CD4-positive, alpha-beta T cell treated with Interleukin-2 at 100 ng/mL for 4 hours (primary cell): ENCODE measurements at places on chromosomes 5 and 9.

DNA sequence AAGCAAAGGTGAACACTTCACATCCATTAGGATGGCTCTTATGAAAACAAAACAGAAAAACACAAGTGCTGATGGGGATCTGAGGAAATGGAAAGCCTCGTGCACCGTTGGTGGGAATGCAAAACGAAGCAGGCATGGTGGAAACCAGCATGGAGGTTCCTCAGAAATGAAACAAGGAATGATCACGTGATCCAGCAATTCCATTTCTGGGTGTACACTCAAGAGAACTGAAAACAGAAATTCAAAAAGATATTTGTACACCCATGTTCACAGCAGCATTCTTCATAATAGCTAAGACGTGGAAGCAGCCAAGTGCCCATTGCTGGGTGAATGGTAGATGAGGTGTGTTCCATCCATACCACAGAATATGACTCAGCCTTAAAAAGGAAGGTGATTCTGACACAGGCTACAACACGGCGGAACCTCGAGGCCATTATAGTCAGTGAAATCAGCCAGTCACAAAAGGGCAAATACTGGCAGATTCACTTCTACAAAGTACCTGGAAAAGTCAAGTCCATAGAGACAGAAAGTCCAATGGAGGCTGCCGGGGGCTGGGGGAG, 87.2 kb upstream of the RAPGEF1 start:
- no peak for DNase-seq

- DNase-seq, result no peak
These were observed 179.6 kb upstream of the GLRA1 start for GRCh38 chr5:152104211-152104610.

DNA sequence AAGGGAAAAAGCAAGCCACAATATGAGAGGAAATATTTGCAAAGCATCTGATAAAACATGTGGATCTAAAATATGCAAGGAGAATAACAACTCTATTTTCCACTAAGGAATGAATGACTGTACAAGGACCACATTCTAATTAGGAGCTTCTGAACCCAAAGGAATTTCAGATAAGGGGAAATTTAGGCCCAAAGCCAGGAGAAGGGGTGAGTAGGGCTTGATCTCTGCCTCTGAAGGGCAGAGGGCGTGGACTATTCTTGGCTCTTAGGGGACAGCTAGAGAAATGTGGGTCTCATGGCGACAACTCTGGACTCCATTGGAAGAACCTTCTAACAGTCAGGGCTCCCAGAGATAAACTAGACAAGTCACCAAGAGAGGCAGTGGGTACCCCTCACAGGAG, 132.7 kb upstream of the GABRP start:
- DNase-seq, result no peak

GRCh38 chr9:99361817-99362216, 139.7 kb downstream of the SEC61B start:
- DNase-seq, result no peak

- no peak for DNase-seq
These were observed 33.6 kb upstream of the COL5A1 start for GRCh38 chr9:134607971-134608370.

DNA sequence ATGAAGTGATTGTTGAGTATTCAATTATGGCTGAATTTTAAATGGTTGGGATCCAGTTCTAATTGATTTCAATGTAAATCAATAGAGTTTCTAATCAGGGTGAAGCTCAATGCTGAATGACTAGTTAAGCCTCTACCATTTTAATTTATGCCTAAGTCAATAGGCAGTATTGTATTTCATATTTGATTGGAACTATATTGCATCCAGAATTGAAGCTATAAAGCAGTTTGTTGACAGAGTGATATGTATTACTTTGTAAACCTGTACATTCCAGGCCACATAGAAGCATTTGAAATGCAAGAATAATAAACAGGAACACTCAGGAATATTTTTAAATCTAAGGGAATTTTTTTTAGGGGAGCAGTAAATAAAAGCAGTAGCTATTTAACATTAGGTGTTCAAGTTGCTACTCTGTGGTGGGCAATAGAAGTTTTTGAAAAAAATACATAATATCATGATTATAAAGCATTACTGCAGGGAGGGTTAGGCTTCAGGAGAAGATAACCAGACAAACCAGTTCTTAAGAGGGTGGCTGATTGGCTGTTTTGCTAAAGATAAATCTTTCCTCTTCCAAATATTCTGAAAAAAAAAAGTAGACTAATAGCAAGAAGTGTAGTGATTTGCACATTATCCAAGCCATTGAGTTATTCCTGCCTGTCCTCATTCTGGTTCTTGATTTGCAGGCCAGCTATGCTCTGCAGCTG, 492.0 kb upstream of the MEF2C start:
- DNase-seq, result no peak

DNA sequence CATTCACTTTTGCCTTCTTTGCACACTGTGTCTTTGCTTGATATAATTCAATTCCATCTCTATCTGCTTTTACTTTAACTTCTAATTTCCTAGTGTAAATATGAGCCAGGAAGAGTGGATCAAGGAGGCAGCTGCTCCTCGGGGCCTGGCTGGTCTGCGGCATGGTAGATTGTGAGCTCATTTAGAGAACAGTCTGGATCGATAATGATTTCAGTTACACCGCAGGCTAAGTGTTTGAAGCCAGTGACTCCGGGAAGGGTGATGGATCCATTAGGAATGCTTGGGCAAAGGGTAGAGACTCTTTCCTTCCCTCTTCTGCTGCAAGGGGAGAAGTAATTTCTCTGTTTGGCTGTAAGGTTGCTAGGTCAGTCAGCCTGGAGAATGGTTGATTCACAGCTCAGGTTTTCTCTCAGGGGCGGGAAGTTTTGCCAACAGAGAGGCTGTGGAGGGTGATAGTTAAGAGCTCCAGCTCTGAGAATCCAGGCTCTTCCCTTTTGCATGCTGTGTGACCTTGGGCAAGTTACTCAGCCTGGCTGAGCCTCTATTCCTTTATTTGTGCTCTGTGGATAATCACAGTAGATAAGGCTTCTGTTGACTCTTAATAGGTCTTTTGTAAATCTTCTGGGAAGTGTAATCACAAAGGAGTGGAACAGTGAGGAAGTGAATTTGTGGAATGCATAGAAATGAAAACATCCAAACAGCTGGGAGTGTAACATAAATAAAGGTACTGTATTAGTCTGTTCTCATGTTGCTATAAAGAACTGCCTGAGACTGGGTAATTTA, 99.1 kb downstream of the PTTG1 start:
- no peak for DNase-seq

DNA sequence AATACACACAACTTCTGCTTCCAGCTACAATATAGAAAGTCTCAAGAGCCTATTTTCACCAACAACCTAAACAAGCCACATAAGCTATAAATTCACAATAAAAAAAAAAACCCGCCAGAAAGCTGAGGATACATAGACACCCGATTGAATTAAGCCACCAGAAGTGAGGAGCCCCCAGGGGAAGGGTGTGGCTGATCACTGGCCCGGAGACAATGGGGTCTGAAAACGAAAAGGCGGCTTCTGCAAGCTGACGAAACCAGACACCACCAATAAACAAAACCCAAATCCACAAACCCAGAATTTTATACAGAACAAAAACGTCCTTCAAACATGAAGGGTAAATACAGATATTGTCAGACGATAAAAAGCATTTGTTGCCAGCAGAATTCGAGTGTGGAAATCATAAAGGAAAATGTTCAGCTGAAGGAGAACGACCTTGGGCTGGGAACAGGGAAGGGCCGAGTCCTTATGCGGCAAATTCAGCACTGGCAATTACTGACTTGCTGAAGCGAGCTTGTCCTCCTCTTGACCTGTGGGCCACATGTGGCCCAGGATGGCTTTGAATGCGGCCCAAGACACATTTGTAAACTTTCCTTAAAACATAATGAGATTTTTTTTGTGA, 39.6 kb upstream of the CEP72 start:
- DNase-seq, result no peak

DNA sequence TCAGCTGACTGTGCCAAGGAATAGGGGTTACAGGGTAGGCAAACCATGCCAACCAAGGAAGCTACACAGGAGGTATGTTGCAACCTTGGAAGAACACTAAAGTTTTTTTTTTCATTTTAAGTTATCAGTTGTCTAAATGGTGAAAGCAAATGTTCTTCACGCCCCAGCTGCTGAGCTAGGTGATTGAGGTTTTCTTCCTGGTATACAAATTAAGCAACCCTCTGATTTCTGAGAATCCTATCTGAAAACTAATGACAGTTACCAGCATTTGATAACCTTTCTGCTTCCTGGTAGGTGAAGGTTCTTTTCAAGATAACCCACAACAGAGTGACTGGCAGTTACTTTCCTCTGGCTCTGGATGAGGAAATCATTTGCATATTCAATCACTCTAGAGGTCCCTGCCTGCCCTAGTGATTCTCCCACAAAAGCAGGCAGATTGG, 194.9 kb downstream of the ATP10B start:
- no peak for DNase-seq

- no peak for DNase-seq
These were observed 114.0 kb upstream of the ALDH1B1 start for GRCh38 chr9:38278457-38278856.

GRCh38 chr9:115730396-115730795, 423.2 kb upstream of the PAPPA start:
- no peak for DNase-seq

DNA sequence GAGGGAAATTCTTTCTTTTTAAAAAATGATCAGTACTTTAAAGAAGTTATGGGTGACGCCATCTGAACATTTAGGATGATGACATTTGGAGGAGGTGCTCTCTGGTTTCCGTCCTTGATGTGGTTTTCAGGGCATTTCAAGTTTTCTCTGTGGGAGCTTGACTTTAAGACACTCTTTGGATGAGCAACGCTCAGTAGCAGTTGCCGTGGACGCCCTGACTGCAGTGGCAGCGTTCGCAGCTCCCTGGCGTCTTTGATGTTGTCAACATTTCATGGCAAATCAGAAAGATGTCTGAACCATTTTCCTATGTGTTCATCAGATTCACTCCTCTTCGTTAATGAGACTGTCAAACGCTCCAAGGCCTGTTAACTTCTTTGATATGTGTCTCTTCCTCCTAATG, 86.1 kb downstream of the ZNF354C start:
- peak; percentile 4 for DNase-seq

DNA sequence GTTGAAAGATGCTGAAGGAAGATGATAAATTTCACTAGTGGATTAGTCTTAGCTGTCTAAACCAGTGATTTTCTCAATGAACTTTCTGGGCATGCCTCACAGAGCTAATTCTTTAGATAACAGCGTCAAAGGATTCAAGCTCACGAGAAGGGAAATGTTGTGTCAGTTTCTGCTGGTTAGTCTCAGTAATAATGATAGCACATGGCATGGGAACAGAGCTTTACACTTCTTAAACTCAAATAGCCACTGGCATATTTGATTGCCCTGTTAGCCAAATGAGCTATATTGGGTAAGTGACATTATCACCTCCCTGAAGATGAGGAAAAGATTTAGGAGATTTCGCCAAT, 139.3 kb upstream of the NR3C1 start:
- no peak for DNase-seq

- DNase-seq, result peak; percentile 62
These were observed 65.2 kb downstream of the TMC1 start for GRCh38 chr9:72586388-72587130.

- DNase-seq, result no peak
These were observed 171.0 kb downstream of the TRIO start for GRCh38 chr5:14313986-14314690.

- DNase-seq, result peak; percentile 68
These were observed 81.2 kb downstream of the ARL15 start for GRCh38 chr5:54229041-54229780.

DNA sequence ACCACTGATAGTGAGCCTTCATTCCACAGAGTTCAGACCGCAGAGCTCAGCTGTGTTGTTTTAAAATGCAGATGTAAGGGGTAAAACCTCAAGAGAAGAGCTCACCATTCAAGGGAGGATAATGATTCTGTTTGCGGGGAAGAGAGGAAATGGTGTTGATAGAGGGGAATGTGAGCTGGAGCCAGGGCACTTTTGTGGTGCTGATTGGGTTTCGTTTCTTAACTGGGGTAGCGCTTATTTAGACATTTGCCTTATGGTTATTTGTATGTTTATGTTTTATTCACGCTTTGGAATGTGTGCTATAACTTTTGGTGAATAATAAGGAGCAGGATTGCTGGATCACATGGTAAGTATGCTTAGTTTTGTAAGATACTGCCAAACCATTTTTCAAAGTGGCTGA, 42.5 kb downstream of the STXBP1 start:
- no peak for DNase-seq

DNA sequence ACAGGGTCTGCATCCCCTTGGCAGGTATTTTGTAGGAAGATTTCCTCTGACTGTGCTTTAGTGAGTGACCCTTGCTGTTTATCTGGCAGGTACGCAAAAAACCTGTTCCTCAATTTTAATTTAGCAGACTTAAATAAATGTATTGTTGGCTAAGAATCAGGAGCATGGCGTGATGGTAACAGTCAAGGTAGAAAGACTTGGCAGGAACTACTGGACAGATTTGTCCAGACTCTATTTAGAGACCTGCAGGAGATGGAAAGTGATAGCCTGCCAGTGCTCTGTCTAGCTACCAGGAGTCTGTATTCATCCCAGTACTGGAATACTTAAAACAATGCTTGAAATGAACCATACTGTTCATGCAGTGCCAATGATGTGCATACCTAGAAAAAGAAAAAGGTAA, 78.8 kb upstream of the MAST4 start:
- no peak for DNase-seq

GRCh38 chr9:109013679-109014607, 644 bp upstream of the CTNNAL1 start:
- DNase-seq, result no peak

DNA sequence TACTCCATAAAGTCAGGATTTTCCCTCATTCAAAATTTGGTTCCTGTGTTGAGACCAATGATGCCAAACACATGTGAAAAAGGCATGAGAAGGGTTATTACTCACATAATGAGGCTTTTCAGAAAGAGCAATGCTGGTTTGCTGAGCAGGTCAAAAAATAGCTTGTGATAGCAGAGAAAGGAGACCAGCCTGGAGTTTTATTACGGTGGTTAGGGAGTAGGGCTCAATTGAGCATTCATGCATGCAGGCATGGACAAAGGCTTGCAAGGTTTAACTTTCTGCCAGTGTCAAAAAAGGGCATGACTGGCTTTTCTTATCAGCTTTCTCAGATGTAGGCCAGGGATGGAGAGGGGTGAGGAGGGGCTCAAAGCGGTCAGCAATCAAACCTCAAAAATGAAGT, 628.3 kb downstream of the DNAH5 start:
- no peak for DNase-seq

GRCh38 chr5:133554279-133554678, 58.1 kb downstream of the FSTL4 start:
- no peak for DNase-seq

DNA sequence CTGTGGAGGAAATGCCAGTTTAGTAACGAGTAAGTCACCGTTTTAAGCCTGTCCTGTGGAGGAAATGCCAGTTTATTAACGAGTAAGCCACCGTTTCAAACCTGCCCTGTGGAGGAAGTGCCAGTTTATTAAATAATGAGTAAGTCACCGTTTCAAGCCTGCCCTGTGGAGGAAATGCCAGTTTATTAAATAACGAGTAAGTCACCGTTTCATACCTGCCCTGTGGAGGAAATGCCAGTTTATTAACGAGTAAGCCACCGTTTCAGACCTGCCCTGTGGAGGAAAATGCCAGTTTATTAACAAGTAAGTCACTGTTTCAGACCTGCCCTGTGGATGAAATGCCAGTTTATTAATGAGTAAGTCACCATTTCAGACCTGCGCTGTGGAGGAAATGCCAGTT, 18.9 kb upstream of the PDCD6 start:
- DNase-seq, result no peak
